ENCODE measurements at places on chromosomes 13 and 19.

DNA sequence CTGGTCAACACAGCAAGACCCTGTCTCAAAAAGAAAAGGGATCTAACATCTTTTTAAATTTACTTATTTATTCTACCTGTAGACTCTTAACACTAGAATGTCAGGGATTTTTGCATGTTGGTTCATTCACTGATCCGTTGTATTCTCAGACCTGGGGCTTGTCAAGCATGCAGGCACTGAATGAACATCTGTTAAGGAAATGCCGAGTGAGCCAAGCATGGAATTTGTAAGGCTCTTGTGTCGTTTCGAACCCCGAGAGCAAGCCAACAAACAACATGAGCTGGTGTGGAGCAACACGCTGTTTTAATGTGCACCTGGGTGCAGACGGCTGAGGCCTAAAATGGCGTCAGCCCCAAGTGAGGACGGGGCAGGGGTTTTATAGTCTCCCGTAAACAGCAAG lies 10.0 kb upstream of the OR1M1 start:
- no peaks in the 10 kb centered on the region for H3K36me3 ChIP-seq
- DNase-seq: no peak
- H3K27ac ChIP-seq: no peak overlapping the region
- H3K4me1 ChIP-seq: no peaks in the 10 kb centered on the region

DNA sequence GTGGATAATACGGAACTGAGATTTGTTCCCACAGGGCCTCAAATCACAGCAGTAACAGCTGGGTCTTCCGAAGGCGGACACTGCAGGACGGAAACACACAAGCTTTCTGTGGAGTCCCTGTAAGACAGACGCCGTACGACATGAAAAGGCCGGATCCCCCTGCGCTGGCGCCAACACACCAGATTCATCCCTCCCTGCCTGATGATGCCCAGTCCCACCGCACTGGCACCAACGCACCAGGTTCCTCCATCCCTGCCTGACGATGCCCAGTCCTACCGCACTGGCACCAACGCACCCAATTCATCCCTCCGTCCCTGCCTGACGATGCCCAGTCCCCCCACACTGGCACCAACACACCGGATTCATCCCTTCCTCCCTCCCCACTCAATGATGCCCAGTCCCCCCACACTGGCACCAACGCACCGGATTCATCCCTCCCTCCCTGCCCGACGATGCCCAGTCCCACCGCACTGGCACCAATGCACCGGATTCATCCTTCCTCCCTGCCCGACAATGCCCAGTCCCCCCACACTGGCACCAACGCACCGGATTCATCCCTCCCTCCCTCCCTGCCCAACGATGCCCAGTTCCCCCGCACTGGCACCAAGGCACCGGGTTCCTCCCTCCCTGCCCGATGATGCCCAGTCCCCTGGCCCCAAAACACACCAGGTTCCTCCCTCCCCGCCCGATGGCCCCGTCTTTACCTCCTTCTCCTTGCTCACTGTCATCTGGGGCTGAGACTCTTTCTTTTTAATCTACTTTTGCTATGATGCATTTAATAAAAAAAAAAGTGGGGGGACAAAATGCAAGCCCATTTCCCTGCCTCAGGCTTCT lies 55.1 kb downstream of the RASA3 start:
- H3K4me3 ChIP-seq: no peak overlapping the region
- H3K27ac ChIP-seq: no peak overlapping the region
- DNase-seq: peak; percentile 13

DNA sequence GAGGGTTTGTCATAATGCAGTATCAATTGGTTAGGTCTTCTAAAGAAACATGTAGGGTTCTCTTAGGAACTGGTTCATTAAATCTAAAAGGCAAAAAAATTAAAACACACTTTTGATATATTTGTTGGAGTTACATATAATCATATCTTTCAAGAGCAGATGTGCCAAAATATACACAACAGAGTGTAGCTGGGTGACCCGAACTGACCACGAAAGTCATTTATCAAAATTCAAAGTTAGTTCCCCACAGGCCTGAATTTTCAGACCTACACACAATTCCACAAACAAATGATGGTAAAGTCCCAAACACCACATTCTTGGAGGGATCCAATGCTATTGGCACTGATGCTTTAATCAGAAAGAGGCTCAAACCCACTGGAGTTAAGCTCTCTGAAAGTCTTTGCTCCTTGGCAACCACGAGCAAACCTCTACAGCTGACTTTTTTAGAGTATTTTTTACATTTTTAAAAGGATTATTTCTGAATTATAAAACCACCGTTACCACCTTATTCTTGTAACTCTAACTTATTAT lies 50.9 kb downstream of the IRS2 start:
- no peak overlapping the region for H3K27ac ChIP-seq
- DNase-seq: no peak
- H3K4me3 ChIP-seq: no peak overlapping the region
- H3K4me1 ChIP-seq: peaks cover 9% of the 10 kb centered on the region
- H3K27me3 ChIP-seq: no peaks in the 10 kb centered on the region

GRCh38 chr19:40419066-40419612 lies 6.0 kb upstream of the PRX start:
- DNase-seq: no peak
- H3K4me1 ChIP-seq: peaks cover 22% of the 10 kb centered on the region
- no peaks in the 10 kb centered on the region for H3K27me3 ChIP-seq
- no peaks in the 10 kb centered on the region for H3K36me3 ChIP-seq

DNA sequence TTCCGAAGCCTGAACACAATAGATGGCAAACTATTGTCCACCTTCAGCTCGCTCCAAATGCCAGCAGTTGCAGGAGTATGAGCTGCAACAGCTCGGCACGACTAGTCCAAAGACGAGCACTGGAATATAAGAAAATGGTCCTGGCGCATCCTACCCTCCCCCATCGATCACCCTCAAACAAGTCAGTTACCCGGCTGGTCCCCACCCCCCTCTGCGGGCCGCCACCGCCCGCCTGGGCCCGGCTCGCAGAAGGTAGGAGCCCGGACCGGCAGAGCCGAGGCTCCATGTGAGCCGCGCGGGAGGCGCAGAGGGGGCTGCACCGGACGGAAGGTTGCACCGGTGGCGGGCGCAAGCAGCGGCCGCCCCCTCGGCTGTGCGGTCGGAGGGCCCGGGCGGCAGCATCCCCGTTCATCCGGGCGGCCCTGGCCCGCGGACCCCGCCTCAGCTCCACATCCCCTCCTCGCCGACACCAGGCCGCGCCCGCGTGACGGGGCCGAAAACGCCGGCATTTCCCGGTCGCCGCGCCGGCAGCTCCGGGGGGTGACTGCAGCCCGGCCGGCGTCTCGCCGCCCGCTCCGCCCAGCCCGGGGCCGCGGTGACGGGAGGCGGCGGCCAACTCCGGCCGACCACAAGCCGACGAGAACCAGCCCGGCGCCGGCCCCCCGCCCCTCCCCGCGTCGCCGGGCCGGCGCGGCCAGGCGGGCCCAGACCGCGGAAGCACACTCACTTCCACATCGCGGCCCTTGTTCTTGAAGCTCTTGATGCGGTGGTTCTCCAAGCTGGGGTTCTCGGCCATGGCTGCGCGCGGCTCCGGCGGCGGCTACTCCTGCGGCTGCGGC lies 552 bp downstream of the KPNA3 start:
- H3K4me3 ChIP-seq: peak overlapping the region; percentile 74
- no peaks in the 10 kb centered on the region for H3K36me3 ChIP-seq
- DNase-seq: peak; percentile 50
- H3K27me3 ChIP-seq: no peaks in the 10 kb centered on the region
- peaks cover 42% of the 10 kb centered on the region for H3K4me1 ChIP-seq

DNA sequence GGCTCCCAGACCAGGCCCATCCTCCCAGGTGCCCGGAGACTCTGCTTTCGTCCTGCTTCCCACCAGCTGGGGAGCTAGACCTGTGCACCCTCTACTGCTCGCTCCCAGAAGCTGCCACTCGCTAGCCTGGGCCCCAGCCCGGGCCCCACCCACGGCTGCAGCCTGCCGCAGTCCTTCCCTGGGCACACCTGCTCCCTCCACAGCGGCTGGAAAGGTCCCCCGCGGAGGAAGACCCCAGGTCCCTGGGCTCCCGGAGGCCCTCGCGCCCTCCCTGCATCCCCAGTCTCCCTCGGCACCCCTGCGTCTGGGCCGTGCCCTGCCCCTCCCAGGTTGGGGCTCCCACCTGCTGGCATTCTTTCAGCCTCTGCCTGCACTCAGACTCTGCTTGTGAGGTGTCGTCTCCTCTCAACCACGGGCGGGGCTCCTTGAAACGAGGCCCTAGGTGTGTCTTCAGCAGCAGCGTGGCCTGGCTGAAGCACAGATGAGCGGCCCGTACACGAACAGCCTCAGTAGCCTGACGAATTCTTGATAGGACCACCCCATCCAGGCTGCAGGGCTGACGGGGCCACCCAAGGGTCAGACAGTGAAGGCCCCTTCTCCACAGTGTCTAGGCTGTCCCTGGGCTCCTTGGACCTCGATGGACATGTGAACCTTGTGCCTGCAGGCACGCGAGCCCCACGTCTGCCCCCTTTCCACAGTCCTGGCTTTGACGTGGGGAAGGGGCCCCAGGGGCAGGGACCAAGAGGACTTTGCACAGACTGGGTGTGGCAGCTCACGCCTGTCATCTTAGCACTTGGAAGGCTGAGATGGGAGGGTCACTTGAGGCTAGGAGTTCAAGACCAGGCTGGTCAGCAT lies 27.9 kb downstream of the DOT1L start:
- no peak overlapping the region for H3K4me3 ChIP-seq
- peaks cover 29% of the 10 kb centered on the region for H3K36me3 ChIP-seq
- H3K4me1 ChIP-seq: no peaks in the 10 kb centered on the region
- no peak for DNase-seq
- H3K27ac ChIP-seq: no peak overlapping the region
- no peaks in the 10 kb centered on the region for H3K27me3 ChIP-seq

DNA sequence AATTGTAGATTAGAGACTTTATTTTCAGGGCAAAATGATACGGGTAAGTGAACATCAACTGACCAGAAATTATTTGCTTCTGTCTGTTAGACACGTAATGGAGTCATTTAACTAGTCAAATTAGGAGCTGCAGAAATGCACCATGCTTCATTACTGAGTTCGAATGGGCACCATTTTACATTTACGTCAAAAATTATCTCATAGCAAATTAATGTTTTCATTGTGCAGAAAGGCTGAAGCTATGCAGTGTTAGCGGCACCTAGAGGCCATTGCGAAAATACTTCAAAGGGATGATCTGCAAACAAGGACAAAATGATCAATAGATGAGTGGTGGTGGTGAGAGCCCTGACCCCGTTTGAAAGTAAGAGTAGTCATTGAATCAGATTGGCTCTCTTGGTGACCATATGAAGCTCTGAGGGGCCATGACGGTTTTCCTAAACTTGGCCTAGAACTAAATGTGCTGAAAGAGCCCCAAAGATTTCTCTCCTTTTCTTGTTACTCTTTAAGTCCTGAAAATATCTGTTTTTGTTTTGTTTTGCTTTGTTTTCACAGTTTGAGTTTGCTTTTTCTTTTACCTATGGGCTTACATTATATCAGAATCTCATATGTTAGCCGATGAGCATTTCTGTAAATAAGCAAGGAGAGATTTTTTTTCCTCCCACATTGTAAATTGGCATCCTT lies 277.9 kb downstream of the ZNF536 start:
- H3K27me3 ChIP-seq: no peaks in the 10 kb centered on the region
- H3K36me3 ChIP-seq: no peaks in the 10 kb centered on the region
- no peak overlapping the region for H3K27ac ChIP-seq
- peak; percentile 2 for DNase-seq

DNA sequence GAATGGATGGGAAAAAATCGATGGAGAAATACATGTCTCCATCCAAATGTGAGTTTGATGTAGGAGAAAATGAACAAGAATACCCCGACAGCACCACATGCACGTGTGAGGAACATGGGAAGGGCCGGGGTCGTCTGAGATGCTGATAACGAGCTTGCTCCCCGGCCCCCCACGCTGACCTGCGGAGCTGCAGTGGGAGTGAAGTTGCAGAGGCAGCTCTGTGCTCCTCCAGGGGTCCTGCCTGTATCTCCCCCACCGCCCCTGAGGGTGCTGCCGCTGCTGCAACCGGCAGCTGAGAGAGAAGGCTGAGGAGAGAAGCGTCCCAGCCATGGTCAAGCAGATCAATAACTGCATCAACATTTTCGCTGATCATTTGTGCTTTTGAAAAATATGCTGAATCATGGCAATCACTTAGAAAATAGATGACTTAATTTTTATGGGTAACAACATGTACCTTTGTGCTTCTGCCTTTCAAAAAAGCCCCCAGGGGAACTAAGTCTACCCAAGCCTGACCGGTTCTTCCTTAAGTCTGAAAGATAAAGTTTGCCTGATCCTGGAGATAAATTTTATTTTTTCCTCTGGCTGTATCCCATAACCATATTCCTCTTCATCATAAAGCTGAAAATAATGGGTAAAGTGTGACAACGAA lies 18.2 kb upstream of the NAXD start:
- H3K36me3 ChIP-seq: no peaks in the 10 kb centered on the region
- H3K27ac ChIP-seq: no peak overlapping the region
- no peaks in the 10 kb centered on the region for H3K4me1 ChIP-seq

- DNase-seq: no peak
- no peaks in the 10 kb centered on the region for H3K27me3 ChIP-seq
- H3K4me1 ChIP-seq: peaks cover 81% of the 10 kb centered on the region
- no peaks in the 10 kb centered on the region for H3K36me3 ChIP-seq
- no peak overlapping the region for H3K4me3 ChIP-seq
These were observed 3.0 kb downstream of the MYCBP2 start for GRCh38 chr13:77323858-77324257.

GRCh38 chr13:41458187-41458760 lies 924 bp downstream of the RGCC start:
- H3K36me3 ChIP-seq: peaks cover 5% of the 10 kb centered on the region
- peaks cover 51% of the 10 kb centered on the region for H3K4me1 ChIP-seq
- peak overlapping the region; percentile 93 for H3K27ac ChIP-seq
- peak overlapping the region; percentile 99 for H3K4me3 ChIP-seq

GRCh38 chr19:55623561-55623960 lies 805 bp downstream of the ZNF784 start:
- H3K4me1 ChIP-seq: peaks cover 38% of the 10 kb centered on the region
- H3K4me3 ChIP-seq: no peak overlapping the region
- DNase-seq: no peak
- no peaks in the 10 kb centered on the region for H3K27me3 ChIP-seq
- H3K27ac ChIP-seq: peak overlapping the region; percentile 43

- H3K36me3 ChIP-seq: no peaks in the 10 kb centered on the region
- no peak overlapping the region for H3K4me3 ChIP-seq
- DNase-seq: no peak
- no peaks in the 10 kb centered on the region for H3K27me3 ChIP-seq
- H3K4me1 ChIP-seq: no peaks in the 10 kb centered on the region
These were observed 30.8 kb upstream of the AKT2 start for GRCh38 chr19:40315812-40316470.

DNA sequence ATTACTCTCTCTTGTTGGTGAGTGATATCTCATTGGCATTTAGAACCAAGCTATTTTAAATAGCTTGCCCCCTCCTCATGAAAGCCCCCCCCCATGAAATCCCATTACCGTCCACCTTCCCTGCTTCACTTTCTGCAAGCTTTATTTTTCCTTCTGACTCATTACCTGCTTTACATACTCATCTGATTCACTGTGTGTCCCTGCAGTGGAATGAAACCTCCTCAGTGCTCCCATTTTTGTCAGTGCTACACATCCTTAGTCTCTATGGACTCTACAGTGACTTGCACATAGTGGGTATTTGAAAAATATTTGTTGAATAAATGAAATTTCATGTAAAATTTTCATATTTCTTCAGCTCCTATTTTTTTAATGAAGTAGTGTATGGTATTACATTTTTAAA lies 62.3 kb downstream of the DOCK9 start:
- no peaks in the 10 kb centered on the region for H3K27me3 ChIP-seq
- no peak for DNase-seq
- peaks cover 5% of the 10 kb centered on the region for H3K36me3 ChIP-seq
- no peak overlapping the region for H3K27ac ChIP-seq
- no peak overlapping the region for H3K4me3 ChIP-seq

Data from CD4-positive, alpha-beta memory T cell (primary cell).